BE2C (cell line): ENCODE measurements at places on chromosomes 13 and 19.

DNA sequence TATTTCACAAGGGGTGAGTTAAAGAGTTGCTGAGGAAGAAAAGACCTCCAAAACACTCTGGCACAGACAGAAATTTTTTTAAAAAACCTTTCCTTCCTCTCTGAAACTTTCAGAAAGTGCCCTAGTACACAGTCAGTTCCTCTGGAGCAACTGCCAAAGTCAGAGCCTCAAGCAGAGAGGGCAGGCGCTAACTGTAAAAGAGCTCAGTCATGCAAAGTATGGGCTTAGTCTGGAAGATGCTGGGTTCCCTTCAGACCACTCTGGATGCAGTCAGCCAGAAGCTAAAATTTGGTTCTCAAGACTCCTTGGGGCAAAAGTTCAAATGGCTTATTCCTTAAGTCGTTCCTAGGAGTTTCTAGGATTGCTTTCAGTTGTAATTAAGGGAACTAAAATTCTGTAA is 671.6 kb downstream of the PCDH9 start:
- no peak for DNase-seq

DNA sequence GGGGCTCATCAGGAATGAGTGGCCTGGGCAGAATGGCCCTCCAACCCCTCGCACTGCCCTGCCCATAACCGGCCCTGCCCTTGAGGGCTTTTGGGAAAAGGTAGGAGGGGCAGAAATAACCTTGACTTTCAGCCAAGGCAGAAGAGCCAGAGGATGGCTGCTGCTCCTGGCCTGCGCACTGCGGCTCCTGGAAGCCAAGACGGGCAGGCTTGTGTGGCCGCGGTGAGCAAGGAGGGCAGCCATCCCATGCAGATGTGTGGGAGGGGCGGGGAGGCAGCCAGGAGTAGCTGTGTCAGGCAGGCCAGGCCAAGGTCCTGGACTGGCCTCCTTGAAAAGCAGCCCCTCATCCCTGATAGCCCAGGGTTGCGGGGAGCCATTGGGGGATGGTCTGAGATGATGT is 57.6 kb upstream of the URI1 start:
- DNase-seq, result no peak

GRCh38 chr13:70171151-70171550 is 62.9 kb upstream of the KLHL1 start:
- DNase-seq, result peak; percentile 35

- DNase-seq, result no peak
These were observed 1.7 kb downstream of the CNMD start for GRCh38 chr13:52737965-52738364.

DNA sequence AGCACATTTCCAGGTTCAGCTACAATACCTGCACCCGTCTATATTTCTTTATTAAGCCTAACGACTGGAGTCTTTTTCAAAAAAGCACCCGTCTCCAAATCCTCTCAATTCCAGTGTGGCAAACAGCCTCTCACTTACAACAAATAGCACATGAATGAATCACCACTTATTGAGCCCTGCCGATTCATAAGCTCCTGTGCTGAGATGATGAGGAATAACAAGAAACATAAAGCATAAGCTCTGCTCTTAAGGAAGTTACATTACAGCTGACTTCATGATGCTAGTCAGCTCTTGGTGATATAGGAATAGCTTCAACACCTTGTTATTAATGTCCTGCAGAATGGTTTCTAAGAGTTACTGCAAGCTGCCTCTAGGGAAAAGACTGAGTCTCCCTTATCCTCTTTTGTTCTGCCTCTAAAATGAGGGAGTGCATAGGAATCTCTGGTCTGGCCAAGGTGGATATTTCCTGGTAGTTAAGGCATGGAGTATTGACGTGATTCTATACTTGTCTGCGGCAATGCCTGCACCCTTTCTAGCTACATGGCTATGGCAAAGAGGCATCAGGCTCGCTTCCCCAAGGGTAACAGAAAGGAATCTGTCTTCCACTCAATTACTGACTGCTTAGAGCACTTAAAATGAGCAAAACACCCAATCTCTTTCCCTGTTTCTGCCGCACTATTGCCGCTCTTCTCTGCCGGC is 195.7 kb downstream of the KLF12 start:
- DNase-seq, result no peak
